ENCODE measurements at places on chromosomes 1 and 21.

- no peak overlapping the region for H3K4me3 ChIP-seq
- no peaks in the 10 kb centered on the region for H3K27me3 ChIP-seq
- DNase-seq = no peak
- H3K27ac ChIP-seq = no peak overlapping the region
- no peaks in the 10 kb centered on the region for H3K4me1 ChIP-seq
Measured at GRCh38 chr1:60133848-60134247, 60.3 kb upstream of the C1orf87 start.

DNA sequence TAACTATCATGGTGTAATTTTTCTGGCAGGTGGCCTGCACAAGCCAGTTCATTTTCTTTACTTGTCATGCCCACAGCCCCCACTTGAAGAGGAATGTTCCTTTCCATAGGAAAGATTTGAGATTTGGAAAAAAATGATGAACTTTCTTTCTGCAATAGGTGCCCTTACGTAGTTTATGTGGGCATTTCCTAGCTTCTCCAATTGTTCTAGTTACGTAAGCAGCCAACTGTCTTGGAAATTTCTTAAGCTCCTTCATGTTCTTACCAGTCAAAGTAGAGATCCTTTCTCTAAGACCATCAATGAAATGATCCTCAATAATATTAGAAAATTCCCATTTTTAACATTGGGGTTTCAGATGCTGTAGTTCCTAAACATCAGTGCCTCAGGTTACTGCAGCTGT, 109.5 kb upstream of the F3 start:
- H3K36me3 ChIP-seq = no peaks in the 10 kb centered on the region
- H3K4me1 ChIP-seq = no peaks in the 10 kb centered on the region
- no peaks in the 10 kb centered on the region for H3K27me3 ChIP-seq
- H3K27ac ChIP-seq = no peak overlapping the region
- H3K4me3 ChIP-seq = no peak overlapping the region
- DNase-seq = no peak

- peaks cover 33% of the 10 kb centered on the region for H3K4me1 ChIP-seq
- DNase-seq = peak; percentile 39
- no peaks in the 10 kb centered on the region for H3K27me3 ChIP-seq
- H3K27ac ChIP-seq = peak overlapping the region; percentile 90
- peak overlapping the region; percentile 76 for H3K4me3 ChIP-seq
Measured at GRCh38 chr1:154406886-154407197, 1.7 kb downstream of the IL6R start.

DNA sequence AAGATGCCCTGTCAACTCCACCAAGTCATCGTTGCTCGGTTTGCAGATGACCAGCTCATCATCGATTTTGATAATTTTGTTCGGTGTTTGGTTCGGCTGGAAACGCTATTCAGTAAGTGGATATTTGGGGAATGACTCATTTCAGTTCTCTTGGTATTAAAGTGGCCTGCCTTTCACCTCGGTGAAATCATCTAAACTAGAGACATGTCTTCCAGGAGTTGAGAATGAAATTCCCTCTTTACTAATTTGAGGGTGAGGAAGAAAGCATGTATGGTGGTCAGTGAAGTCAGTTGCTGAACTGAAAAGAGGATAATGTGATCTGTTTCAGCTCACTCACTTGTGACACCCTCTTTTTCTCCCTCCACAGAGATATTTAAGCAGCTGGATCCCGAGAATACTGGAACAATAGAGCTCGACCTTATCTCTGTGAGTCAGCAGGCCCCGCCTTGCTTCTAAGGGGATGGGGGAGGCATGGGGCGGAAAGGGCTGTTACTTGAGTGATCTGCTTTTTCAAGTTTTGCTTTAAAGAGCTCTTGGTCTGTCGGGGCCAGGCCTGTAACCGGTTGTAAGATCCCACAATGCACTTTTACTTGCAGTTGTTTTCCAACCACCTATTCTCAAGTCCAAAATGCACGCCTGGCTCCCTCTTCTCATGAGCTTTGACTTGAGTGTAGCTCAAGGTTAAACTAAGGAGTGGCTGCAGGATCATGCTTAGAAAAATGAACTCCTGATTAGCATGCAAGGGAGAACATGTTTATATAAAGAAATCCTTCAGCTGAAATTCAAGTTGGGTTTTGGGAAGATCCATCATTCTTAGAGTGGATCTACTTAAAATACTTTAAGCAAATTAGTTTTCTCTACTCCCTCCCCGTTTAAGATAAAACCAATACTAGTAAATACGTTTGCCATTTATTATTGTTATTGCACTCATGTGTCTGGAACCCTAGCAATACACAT, 59.8 kb downstream of the CAPN2 start:
- no peaks in the 10 kb centered on the region for H3K27me3 ChIP-seq
- no peak overlapping the region for H3K4me3 ChIP-seq
- H3K4me1 ChIP-seq = no peaks in the 10 kb centered on the region
- H3K36me3 ChIP-seq = peaks cover 80% of the 10 kb centered on the region

GRCh38 chr1:5688081-5689077, 303.8 kb downstream of the NPHP4 start:
- H3K4me1 ChIP-seq = no peaks in the 10 kb centered on the region
- H3K36me3 ChIP-seq = no peaks in the 10 kb centered on the region
- H3K4me3 ChIP-seq = no peak overlapping the region
- H3K27me3 ChIP-seq = no peaks in the 10 kb centered on the region
- no peak overlapping the region for H3K27ac ChIP-seq
- no peak for DNase-seq

GRCh38 chr1:7783178-7783711, 846 bp upstream of the PER3 start:
- DNase-seq = peak; percentile 50
- no peaks in the 10 kb centered on the region for H3K27me3 ChIP-seq
- peak overlapping the region; percentile 82 for H3K27ac ChIP-seq
- H3K4me3 ChIP-seq = peak overlapping the region; percentile 69
- H3K4me1 ChIP-seq = no peaks in the 10 kb centered on the region

DNA sequence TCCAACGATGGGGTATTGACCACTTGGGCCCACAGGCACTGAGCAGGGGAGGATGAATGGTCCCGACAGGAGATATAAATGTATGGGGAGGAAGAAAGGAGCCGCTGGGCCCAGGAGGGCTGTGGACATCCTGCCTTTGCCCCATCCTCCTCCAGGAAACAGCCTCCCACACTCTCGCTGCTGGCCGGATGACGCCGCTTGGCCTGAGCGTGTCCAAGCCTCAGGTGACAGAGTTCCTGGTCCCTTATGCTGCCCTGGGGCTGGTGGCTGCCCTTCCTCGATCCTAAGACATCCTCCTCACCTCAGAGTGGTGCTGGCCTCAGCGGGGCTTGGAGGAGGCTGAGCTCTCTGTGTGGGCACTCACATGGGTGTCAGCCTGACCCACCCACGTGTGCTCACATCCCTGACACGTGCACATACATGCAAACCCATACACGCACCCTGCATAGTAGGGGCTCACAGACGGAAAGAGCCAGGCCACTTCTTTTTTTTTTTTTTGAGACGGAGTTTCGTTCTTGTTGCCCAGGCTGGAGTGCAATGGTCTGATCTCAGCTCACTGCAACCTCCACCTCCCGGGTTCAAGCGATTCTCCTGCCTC, 5.9 kb upstream of the SERINC2 start:
- no peak overlapping the region for H3K27ac ChIP-seq
- DNase-seq = no peak

GRCh38 chr1:66357478-66358197, 176.3 kb upstream of the SGIP1 start:
- DNase-seq = no peak
- H3K4me1 ChIP-seq = no peaks in the 10 kb centered on the region
- no peaks in the 10 kb centered on the region for H3K36me3 ChIP-seq
- no peaks in the 10 kb centered on the region for H3K27me3 ChIP-seq

DNA sequence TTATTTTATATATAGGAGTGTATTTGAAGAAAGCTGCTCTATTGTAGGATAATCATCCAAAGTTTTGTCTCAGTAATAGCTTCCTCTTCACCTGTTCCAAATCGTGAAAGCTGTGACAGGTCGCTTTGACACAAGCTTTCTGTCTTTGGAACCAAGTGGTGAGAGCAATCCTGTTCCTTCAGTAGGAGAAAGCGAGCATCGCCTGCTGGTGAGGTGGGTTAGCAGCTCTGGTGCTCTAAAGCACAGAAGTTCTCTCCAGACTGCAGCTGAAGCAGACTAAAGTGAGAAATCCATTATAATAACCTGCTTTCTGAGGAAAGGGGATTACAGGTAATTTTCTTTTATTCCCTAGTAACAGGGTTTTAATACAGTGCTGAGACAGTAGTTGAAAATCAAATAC, 803.8 kb downstream of the ADGRL2 start:
- H3K4me3 ChIP-seq = no peak overlapping the region
- no peak for DNase-seq
- no peaks in the 10 kb centered on the region for H3K36me3 ChIP-seq
- H3K27ac ChIP-seq = no peak overlapping the region
- no peaks in the 10 kb centered on the region for H3K27me3 ChIP-seq
- H3K4me1 ChIP-seq = no peaks in the 10 kb centered on the region

GRCh38 chr1:214991691-214992315, 90.7 kb upstream of the KCNK2 start:
- no peaks in the 10 kb centered on the region for H3K36me3 ChIP-seq
- no peak for DNase-seq
- H3K4me1 ChIP-seq = no peaks in the 10 kb centered on the region
- H3K27ac ChIP-seq = no peak overlapping the region
- H3K4me3 ChIP-seq = no peak overlapping the region

DNA sequence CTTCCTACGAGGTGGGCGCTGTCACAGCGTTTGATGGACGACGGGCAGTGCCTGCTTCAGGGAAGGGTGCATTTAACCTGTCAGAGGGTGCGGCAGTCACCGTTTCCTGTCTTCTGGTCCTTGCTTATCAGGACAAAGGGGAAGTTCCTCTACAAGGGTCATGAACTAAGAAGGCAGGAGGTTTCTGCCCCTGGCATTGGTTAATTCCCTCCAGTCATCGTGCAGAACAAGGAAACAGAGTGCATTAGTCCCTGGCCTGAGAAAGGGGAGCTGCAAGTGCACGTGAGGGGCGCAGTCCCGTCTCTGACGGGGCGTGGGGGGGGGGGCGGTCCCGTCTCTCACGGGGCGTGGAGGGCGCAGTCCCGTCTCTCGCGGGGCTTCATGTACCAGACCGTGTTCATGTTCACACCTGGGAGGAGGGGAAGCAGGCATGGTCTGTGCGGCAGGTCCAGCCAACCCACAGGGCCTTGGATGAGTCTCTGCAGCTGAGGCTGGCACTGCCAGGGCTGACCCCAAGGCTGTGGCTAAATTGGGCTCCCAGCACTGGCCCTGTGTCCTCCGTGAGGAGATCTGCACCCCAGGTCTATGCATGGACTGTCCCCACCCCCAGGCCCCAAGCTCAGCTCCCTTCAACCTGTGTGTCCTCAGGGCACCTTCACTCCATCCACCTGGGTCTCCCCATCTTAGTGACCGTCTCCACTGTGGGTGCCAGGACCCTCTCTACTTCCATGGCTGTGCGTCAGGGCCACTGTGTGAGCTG, 89.2 kb upstream of the COL6A1 start:
- no peaks in the 10 kb centered on the region for H3K27me3 ChIP-seq
- no peaks in the 10 kb centered on the region for H3K36me3 ChIP-seq
- peak overlapping the region; percentile 62 for H3K27ac ChIP-seq
- H3K4me3 ChIP-seq = no peak overlapping the region
- DNase-seq = no peak

DNA sequence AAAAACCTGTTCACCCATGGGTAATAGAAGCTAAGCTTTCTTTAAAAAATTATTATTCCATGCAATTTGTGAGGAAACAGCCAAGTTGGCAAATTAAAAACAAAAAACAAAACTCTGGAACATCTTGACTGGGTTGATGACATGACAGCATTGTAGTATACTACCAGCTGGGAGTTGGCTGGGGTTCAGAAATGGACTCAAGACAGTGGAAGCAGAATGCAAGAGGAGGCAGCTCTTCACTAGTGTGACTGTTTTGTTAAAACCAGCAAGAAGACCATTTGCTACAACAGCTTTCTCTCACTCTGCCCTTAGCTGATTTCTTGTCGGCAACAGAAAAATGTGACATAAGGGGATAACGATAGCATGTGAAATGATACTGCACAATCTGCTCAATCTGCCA, 1298.9 kb upstream of the ADGRL4 start:
- no peak overlapping the region for H3K27ac ChIP-seq
- no peaks in the 10 kb centered on the region for H3K27me3 ChIP-seq
- no peaks in the 10 kb centered on the region for H3K4me1 ChIP-seq
- H3K4me3 ChIP-seq = no peak overlapping the region
- H3K36me3 ChIP-seq = no peaks in the 10 kb centered on the region

DNA sequence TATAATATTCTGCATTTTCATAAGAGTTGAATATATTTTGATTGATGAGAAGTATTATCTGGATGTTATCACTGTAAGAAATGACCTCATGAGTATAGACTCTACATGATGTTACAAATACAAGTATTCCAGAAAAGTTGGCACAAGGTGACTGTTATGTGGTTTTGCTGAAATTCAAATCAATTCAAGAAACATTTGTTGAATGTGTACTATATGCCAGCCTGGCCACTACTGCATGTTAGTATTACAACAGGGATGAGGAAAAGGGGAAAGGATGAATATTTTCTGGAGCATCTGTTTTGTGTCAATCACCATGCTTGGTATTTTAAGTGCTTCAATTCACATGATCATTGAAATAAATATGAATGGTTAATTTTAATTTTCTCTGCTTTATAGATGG, 250.9 kb upstream of the PBX1 start:
- H3K27me3 ChIP-seq = no peaks in the 10 kb centered on the region
- no peaks in the 10 kb centered on the region for H3K4me1 ChIP-seq
- no peak for DNase-seq
- H3K4me3 ChIP-seq = no peak overlapping the region
- H3K27ac ChIP-seq = no peak overlapping the region

GRCh38 chr1:231684356-231685244, 58.0 kb downstream of the DISC1 start:
- no peak overlapping the region for H3K4me3 ChIP-seq
- H3K36me3 ChIP-seq = no peaks in the 10 kb centered on the region
- H3K27me3 ChIP-seq = no peaks in the 10 kb centered on the region
- H3K27ac ChIP-seq = no peak overlapping the region

GRCh38 chr1:229893762-229894444, 173.1 kb upstream of the GALNT2 start:
- H3K4me1 ChIP-seq = no peaks in the 10 kb centered on the region
- H3K27me3 ChIP-seq = no peaks in the 10 kb centered on the region
- no peaks in the 10 kb centered on the region for H3K36me3 ChIP-seq
- no peak overlapping the region for H3K4me3 ChIP-seq
- DNase-seq = no peak
- H3K27ac ChIP-seq = no peak overlapping the region

DNA sequence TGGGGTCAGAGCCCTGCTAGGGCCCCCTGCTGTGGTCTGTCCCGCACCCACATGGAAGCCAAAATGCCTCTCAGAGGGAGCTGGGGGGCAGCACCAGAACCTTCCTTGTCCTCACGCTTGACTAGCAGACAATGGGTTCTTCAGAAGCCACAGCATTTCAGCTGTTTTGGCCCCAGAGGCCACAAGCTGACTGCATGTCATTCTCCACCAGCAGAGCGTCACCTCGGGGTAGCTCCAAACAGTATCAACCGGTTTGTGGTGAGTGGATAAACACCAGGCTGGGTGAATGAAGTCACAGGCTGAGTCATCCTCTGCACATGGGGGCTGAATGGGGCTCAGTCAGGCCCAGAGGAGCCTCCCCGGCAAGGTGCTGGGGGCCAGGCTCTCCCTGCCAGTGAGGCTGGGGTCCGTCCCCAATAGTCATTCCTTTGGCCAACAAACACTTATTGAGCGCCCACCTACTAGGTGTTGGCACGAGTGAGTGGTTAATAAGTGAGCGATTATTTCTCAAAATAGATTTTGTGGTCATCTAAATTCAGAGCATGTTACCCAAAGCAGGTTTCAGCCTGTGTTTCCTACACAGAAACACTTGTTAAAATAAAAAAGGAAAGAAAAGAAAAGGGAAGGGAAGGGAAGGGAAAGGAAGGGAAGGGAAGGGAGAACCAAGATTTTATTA, 9.1 kb downstream of the OLIG1 start:
- no peak for DNase-seq
- H3K27ac ChIP-seq = no peak overlapping the region
- H3K4me3 ChIP-seq = no peak overlapping the region
- H3K4me1 ChIP-seq = no peaks in the 10 kb centered on the region
